A549 treated with DMSO at 1 μM for 4 hours (cell line): ENCODE measurements at places on chromosomes 2 and 18. TPM values are rescaled to one million over a fixed set of nuclear protein-coding genes. Genes with fewer than 3 reads are reported as not detected.

Gene GMPPA
- total RNA-seq, result 35.1 to 37.4 TPM (median 37.1 TPM) in 5 replicates

Gene SMAD2
- 60.5 to 79.9 TPM (median 74.5 TPM) in 5 replicates for total RNA-seq

Gene IL1RN
- total RNA-seq, result 0.29 to 0.43 TPM (median 0.34 TPM) in 5 replicates

Gene RBFA
- 28.2 to 31.6 TPM (median 30.2 TPM) in 5 replicates for total RNA-seq

Gene NYAP2
- 0.02 to 0.03 TPM (median 0.02 TPM) in 3 of 5 replicates, not detected in the others for total RNA-seq

Gene SERPINB13
- not detected in 5 replicates for total RNA-seq

Gene PCARE
- not detected in 5 replicates for total RNA-seq

Gene ELOA2
- total RNA-seq, result not detected in 5 replicates

Gene VIL1
- 0.16 to 0.33 TPM (median 0.18 TPM) in 5 replicates for total RNA-seq

Gene DTYMK
- 124 to 148 TPM (median 137 TPM) in 5 replicates for total RNA-seq

Gene POTEJ
- total RNA-seq, result not detected in 5 replicates

Gene SLC14A1
- 0.17 to 0.21 TPM (median 0.19 TPM) in 4 of 5 replicates, not detected in the other for total RNA-seq

Gene TBR1
- 0.01 to 0.11 TPM (median 0.08 TPM) in 3 of 5 replicates, not detected in the others for total RNA-seq

Gene HMSD
- 0.23 to 1.9 TPM (median 0.35 TPM) in 4 of 5 replicates, not detected in the other for total RNA-seq

Gene HOXD11
- total RNA-seq, result 6.6 to 9.7 TPM (median 8.2 TPM) in 5 replicates

Gene IGFBP2
- 66.1 to 77.6 TPM (median 74.9 TPM) in 5 replicates for total RNA-seq

Gene CD8B2
- not detected in 5 replicates for total RNA-seq

Gene ECEL1
- 0.14 to 0.30 TPM (median 0.17 TPM) in 4 of 5 replicates, not detected in the other for total RNA-seq
